ENCODE measurements at places on chromosomes 7 and 10.

DNA sequence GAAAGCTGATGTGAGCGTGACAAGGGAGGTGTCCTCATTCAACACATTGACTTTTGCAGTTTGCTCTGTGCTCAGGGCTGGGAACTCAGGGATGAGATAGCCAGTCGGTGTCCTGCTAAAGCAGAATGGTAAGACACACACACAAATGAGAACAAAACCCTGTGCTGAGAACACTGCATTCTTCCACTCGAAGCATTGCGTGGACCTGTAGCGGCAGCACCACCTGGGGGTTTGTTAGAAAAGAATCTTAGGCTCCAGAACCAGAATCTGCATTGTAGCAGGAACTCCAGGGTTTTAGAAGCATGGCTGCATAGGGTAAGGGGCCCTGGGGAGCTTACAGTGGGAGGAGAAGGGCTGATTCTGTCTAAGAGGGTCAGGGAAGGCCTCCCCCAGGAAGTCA lies 21.5 kb upstream of the OGDHL start:
- DNase-seq: no peak
- H3K4me3 ChIP-seq: no peak overlapping the region
- H3K27ac ChIP-seq: peak overlapping the region; percentile 8
- no peaks in the 10 kb centered on the region for H3K27me3 ChIP-seq
- no peaks in the 10 kb centered on the region for H3K36me3 ChIP-seq

GRCh38 chr7:89958525-89959068 lies 195.7 kb upstream of the STEAP1 start:
- DNase-seq: no peak
- H3K27ac ChIP-seq: no peak overlapping the region
- no peaks in the 10 kb centered on the region for H3K4me1 ChIP-seq

DNA sequence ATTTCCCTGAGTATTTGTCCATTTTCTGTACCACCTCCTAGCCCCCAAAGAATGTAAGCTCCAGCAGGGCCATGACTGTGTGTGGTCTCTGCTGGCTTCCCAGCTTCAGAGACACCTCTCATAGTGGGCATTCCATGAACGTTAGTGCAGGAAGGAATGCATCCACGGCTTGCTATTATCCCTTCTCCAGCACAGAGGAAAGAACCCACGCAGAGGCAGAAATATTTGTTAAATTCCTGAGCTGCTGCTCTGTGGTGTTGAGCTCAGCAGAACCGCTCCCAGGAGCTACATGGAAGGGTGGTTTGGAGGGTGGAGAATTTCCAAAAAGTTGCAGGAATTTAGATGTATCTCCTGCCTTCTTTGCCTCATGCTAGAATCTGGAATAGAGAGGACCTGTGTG lies 275.2 kb downstream of the POU6F2 start:
- H3K27me3 ChIP-seq: no peaks in the 10 kb centered on the region
- no peak overlapping the region for H3K4me3 ChIP-seq
- no peak for DNase-seq
- no peaks in the 10 kb centered on the region for H3K36me3 ChIP-seq

- peaks cover 10% of the 10 kb centered on the region for H3K4me1 ChIP-seq
- no peaks in the 10 kb centered on the region for H3K36me3 ChIP-seq
- DNase-seq: peak; percentile 28
These were observed 48.4 kb downstream of the ZNF503 start for GRCh38 chr10:75353183-75353582.

DNA sequence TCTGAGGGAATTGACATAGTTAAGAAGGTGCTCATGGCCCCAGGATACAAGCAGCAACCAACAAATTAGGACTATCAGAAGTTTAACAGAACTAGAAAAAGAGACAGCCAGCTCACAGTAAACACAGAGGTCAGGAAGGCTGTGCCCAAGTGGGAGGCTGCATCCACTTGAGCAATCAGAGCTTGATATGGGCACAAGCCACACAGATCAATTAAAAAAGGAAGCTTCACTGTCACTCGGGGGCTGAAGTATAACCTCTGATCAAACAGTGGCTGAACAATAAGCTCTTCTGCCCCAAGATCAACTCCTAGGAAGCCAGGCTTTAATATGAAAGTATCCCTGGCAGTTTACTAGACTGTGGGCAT lies 40.0 kb downstream of the ZNF438 start:
- H3K27me3 ChIP-seq: no peaks in the 10 kb centered on the region
- no peak for DNase-seq
- no peak overlapping the region for H3K4me3 ChIP-seq
- H3K36me3 ChIP-seq: peaks cover 18% of the 10 kb centered on the region
- no peak overlapping the region for H3K27ac ChIP-seq
